ENCODE measurements at places on chromosomes 6 and 20.

DNA sequence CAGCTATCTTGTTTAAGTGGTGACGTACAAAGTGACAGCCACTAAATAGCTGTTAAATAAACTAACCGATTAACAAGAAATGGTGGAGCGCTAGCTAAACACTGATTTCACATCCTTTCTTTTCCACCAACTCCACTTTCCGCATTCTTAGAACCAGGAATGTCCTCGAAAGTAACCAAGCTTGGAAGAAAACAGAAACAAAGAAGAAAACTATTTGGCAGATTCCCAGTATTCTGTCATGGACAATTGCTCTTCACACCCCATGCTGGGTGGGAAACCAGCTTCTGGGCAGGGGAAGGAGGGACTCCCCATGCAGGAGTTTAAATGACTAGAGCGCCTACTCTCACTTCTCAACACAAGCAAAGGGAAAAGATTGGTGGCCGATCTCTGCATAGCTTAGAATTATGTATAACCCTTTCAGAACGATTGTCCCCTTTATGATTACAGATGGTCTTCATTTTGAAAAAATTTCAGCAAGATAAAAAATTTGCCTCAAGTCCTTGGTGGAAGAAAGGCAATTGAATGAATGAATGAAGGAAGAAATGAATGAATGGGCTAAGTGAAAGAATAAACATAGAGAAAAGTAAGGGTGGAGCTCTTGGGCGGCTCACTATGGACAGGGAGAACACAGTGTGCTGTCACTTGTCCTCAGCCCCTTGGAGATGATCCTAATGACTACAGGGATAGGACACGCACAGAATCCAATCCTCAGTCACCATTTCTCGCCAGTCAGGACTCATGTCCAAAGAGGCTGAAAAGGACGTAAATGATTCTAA, 148.7 kb upstream of the NEDD9 start:
- no peak for DNase-seq

DNA sequence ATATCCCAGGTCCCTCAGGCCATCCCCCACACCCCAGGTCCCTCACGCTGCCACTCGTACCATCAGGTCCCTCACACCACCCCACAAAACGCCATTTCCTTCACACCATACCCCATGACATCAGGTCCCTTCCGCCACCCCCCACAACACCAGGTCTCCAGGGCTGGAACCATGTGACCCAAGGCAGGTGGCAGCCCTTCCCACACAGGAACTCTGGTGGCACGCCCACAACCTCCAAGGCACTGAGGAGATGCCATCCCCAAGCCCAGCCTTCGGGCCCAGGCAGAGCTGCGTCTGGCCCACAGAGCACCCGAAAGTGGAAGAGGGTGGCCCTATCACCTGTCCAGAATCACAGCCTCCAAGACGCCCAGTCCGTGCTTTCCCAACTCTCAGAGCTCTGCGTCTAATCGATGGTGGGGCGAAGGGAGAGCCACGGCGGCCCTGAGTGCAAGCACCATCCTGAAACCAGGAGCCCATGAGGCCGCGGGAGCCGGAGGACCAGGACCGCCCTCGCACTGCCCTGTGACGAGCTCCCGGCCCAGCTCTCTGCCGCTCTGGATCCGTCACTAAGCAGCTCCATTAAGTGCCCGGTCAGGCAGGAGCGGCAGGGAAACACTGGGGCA, 12.7 kb downstream of the TAF4 start:
- DNase-seq = no peak

- DNase-seq = no peak
Measured at GRCh38 chr6:129398764-129399163, 311.2 kb downstream of the ARHGAP18 start.

- no peak for DNase-seq
Measured at GRCh38 chr20:2408111-2408510, 27.4 kb downstream of the TGM6 start.

DNA sequence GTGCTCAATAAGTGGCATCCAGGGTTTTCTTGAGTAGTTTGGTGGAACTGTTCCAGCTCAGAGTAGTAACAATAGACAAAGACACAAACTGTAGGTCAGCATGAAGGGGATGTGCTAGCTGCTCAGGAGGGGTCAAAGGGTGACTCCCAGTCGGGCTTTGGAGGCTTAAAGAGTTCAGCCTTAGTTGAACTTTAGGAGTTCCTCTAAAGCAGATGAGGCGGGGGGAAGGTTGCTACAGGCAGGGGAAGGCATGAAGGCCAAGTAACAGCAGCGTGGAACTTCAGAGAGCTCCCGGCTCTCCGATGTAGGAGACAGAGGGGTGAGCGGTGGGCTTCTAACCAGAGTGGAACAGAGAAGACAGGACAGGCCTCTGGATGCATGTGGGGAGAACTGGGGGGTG, 115.5 kb upstream of the CD93 start:
- no peak for DNase-seq

- DNase-seq = no peak
Measured at GRCh38 chr6:8229915-8230756, 127.8 kb upstream of the EEF1E1 start.

DNA sequence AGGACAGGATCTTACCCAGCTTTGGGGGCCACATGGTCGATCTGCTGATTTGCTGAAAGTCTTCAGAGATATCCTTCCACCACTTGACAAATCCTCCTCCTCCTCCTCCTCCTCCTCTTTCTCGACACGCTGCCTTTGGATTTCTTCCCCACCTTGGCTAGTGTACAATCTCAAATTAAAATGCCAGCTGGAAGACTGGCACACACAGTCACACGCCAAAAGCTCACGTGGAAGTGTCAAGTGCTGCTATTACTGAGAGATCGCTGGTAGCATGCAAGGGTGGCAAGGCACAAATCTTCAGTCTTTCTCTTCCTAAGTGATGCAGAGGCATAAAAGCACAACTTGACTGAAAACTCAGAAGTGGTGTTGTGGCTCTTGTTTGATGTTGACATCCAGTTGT, 35.3 kb downstream of the GPR6 start:
- DNase-seq = no peak

GRCh38 chr6:163897669-163898068, 483.2 kb downstream of the QKI start:
- DNase-seq = no peak

DNA sequence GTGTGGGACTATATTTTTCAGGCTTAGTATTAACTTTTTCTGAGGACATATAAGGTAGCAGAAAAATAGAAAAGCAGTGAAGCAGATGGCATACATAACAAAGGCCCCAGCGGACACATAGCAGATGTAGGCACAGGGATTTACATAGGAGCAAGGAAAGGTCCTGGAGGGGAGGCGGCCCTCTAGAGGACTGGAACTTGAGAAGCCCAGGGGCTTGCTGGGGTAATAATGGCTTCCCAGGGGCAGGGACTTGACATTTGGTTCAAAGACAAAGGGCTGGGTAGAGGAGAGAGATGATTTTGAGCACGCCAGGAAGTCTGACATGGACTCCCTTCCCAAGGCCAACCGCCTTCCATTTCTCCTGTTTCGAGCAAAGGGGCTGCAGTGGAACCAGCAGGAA, 31.7 kb upstream of the OSTM1 start:
- no peak for DNase-seq

GRCh38 chr20:43691928-43692524, 25.1 kb downstream of the MYBL2 start:
- DNase-seq = no peak

Measured in stimulated activated CD4-positive, alpha-beta T cell treated with anti-CD3 and anti-CD28 coated beads, Interleukin-1b, Interleukin-23, amount 100 ng/mL, for 1 hour (primary cell).